AG08395 (cell line): ENCODE measurements at places on chromosomes 4 and X.

- DNase-seq: no peak
These were observed 1811.6 kb downstream of the ARAP2 start for GRCh38 chr4:34432706-34433105.

DNA sequence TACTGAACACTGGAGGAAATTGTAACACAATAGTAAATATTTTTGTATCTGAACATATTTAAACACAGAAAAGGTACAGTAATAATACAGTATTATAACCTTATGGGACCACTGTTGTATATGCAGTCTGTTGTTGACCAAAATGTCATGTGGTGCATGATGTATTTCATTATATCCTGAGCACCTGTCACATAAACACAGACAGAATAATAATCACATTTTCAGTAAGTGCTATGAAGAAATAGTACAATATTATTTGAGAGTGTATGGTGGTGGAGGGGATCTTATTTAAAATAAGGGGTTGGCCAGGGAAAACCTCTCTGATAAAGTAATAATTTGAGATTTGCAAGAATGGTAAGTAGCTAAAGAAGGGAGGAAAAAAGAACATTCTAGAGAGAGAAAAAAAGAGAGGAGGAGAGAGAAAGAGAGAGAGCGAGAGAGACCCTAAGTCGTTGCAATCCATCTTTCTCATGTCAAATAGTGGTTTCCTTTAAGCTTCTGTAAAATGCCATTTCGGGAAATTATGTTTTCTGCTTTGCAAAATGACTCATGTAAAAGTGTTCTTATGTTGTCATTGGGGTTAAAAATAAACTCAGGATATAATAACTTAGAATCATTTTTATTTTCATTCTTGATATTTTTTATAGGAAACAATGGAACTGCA, 19.3 kb upstream of the CLNK start:
- no peak for DNase-seq

DNA sequence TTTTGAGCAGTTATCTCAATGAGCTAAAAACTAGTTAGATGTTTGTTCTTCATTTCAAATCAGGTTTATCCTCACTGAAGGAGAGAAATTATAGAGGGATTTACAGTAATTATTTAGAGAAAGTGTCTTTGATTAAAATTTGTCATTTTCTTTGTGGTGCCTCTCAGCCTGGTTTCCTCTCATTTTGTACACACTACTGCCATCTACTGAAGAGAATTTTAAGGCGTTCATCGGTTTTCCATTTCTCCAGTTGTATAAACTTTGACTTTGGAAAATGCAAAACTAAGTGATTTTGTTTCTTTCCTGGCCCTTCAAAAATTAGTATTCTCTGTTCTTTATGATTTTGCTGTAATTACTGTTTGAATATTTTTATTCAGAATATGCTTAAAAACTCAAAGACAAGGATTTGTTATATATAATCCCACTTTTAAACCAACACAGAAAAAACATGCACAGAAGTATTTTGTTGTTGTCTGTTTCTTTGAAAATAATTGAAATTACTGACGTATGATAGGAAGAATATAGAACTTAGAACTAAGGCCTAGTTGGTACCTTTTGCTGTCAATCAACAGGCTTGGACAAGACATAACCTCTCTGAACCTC, 34.4 kb upstream of the ANXA3 start:
- DNase-seq: peak; percentile 41

- DNase-seq: no peak
These were observed 30.6 kb downstream of the GUCY1B1 start for GRCh38 chr4:155789391-155789790.

- DNase-seq: peak; percentile 7
These were observed 43.8 kb downstream of the PDS5A start for GRCh38 chr4:39933671-39934590.

- no peak for DNase-seq
These were observed 164.1 kb downstream of the DTHD1 start for GRCh38 chr4:36445480-36445879.

DNA sequence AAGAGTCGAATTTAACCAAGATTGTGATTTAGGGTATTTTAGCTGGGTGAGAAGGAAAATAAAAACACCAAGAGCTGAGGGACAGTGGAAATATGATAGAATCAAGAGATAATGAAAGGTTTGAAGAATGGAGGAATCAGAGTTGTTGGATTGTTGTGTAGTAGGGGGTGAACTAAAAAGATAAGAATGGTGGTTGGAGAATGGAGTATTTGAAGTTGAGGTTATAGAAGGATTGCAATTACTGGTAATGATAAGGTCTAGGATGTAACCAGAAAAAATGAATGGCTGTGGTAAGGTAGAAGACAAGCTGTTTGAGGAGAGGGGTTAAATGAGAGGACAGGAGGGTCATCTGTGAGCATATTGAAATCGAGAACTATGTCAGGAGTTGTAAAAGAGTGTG, 4.5 kb downstream of the ABCE1 start:
- no peak for DNase-seq
